ENCODE measurements at places on chromosomes 1 and 21. TPM values are rescaled to one million over a fixed set of nuclear protein-coding genes. Genes with fewer than 3 reads are reported as not detected.
A peak's percentile ranks its signal among the peaks of the same experiment; 100 is the strongest.

DNA sequence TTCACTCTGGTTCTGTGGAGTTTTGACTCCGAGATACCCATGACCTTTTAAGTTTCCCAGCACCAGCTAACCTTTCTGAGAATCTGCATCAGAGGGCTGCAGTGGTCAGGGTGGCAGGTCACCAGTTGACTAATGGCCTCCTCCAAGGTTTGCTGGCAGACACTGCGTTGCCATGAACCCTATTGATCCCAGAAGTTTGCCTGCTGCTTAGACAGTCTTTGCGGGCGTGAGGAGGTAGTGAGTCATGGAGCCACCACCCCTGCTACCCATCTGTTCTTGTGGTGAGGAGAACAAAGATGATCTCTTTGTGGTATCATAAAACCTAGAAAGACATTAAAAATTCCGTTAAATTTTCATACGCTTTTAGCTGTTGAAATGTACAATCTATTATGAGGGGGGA, 180.4 kb downstream of the FGGY start:
- H3K4me1 ChIP-seq: peaks cover 17% of the 10 kb centered on the region
- no peaks in the 10 kb centered on the region for H3K27me3 ChIP-seq
- no peak for DNase-seq
- no peak overlapping the region for H3K4me3 ChIP-seq
- H3K27ac ChIP-seq: no peak overlapping the region

DNA sequence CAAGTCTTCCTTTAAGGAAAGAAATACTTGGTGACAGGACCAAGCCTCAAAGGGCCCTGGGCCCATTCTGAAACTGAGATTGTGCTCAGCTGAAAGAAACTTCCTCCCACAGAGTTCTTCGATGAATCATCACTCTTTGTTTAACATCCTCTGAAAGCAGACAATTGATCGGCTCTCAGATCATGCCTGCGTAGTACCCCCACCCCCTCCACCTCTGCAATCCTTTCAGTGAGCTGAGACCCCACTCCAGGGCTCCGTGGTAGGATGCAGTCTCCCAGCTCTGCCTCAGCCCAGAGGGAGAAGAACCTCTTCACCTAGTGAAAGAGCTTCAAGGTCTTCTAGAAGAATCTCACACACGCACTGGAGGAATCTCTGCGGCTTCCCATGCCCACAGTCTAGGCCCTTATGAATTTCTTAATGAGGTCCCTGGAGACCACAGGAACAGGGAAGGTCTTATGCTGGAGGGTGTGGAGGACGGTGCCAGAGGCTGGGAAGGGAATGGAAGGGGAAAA, 104.9 kb upstream of the SOD1 start:
- H3K4me3 ChIP-seq: no peak overlapping the region
- no peak for DNase-seq
- H3K4me1 ChIP-seq: peaks cover 31% of the 10 kb centered on the region
- H3K27ac ChIP-seq: peak overlapping the region; percentile 74
- H3K36me3 ChIP-seq: no peaks in the 10 kb centered on the region

DNA sequence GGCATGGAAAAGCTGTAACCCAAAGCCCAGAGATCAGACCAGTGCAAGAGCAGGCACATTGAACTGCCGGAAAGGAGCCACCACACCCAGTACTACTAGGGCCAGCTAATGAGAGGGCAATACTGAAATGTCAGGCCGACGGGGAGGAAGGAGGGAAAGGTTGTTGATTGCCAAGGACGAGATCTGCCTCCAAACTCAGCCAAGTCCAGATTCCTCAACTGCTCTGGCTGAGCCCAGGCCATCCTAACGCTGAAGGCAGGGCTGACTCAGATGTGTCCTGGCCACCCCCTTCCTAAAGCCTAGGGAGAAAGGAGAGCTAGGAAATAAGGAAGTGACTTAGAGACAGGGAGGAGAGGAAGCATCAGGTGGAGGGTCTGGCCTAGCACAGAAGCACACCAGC, 42.1 kb upstream of the IPO9 start:
- H3K27ac ChIP-seq: peak overlapping the region; percentile 94
- H3K36me3 ChIP-seq: peaks cover 90% of the 10 kb centered on the region
- H3K27me3 ChIP-seq: no peaks in the 10 kb centered on the region
- no peak overlapping the region for H3K4me3 ChIP-seq
- peaks cover 62% of the 10 kb centered on the region for H3K4me1 ChIP-seq
- DNase-seq: no peak

DNA sequence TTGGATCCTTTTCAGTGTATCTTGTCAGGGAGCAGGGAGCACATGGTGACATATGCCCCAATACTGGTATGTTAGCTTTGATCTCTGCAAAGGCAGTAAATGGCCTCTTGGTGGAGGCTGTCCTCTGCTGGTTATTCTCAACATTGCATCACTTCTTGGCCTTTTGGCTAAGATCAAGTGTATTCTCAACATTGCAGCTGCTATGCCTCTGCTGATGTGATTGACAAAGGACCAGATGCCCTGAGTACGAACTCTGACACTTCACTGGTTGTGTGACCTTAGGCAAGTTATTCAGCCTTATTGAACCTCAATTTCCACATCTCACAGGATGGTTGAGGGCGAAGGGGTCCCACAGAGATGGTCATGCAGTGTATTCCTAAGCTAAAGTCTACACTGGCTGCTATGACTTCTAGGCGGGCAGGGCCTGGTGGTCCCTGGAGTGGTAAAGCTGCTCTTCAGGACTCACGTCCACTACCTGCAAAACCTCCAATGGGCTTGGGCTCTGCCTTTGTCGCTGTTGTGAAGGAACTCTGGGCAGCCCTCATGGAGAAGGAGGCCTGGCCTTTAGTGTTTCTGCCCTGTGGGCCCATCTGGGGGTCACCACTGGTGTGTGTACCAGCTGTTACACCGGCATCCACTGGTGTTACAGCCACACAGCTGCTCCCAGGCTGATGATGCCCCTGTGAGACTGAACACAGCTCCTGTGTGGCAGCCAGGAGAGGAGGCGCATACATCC, 64.8 kb downstream of the DNTTIP2 start:
- H3K36me3 ChIP-seq: no peaks in the 10 kb centered on the region
- DNase-seq: peak; percentile 85
- no peak overlapping the region for H3K4me3 ChIP-seq
- peaks cover 39% of the 10 kb centered on the region for H3K4me1 ChIP-seq
- H3K27me3 ChIP-seq: no peaks in the 10 kb centered on the region

DNA sequence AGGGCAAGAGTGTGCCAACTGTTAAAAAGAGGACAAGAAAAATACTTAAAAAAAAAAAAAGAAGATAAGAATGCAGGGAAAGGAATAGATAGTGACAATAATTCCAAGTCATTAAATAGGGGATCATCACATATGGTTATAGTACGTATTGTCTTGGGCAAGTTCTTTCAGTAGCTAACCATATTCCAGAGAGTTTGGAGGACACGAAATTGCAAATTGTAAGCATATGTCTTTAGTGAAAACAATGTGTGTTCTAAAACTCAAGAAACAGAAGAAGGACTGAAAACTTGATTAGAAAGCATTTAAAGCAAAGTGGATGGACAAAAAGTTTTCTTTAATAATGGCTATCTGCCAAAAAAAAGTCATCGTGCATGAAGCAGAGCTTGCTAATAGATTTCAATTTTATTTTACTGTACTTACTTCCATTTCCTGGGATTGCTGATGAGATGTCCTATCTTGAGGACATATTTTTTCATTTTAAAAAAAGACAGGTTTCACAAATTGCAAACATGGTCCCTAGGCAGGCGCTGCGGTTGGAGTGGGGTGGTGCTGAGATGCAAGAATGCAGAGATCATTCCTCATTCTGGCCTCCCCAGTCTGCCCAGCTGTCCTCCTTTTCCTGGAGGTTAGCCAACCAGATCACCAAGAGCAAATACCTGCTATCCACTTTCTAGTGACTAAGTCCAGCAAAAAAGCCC, 11.9 kb downstream of the TSPAN2 start:
- no peak overlapping the region for H3K4me3 ChIP-seq
- peaks cover 10% of the 10 kb centered on the region for H3K27me3 ChIP-seq
- H3K4me1 ChIP-seq: peaks cover 11% of the 10 kb centered on the region
- H3K27ac ChIP-seq: no peak overlapping the region

DNA sequence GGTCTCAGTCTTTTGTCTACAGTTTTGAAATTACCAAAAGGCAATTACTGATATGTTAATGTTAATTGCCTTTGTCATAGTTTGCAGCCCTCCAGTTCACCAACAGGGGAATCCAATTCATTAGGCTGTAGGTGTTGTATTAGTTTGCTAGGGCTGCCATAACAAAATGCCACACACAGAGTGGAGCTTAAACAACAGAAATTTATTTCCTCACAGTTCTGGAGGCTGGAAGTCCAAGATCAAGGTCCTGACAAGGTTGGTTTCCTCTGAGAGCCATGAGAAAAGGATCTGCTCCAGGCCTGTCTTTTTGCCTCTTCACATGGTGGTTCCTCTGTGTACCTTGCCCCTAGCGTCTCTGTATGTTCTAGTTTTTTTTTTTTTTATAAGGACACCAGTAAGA, 1.3 kb downstream of the RTCA start:
- peaks cover 36% of the 10 kb centered on the region for H3K36me3 ChIP-seq
- no peaks in the 10 kb centered on the region for H3K27me3 ChIP-seq
- peak overlapping the region; percentile 96 for H3K27ac ChIP-seq
- peaks cover 16% of the 10 kb centered on the region for H3K4me1 ChIP-seq
- H3K4me3 ChIP-seq: peak overlapping the region; percentile 100

GRCh38 chr1:201137579-201138310, 10.8 kb upstream of the ASCL5 start:
- peak overlapping the region; percentile 87 for H3K27ac ChIP-seq
- no peak overlapping the region for H3K4me3 ChIP-seq
- peaks cover 35% of the 10 kb centered on the region for H3K36me3 ChIP-seq
- no peaks in the 10 kb centered on the region for H3K27me3 ChIP-seq
- no peak for DNase-seq

DNA sequence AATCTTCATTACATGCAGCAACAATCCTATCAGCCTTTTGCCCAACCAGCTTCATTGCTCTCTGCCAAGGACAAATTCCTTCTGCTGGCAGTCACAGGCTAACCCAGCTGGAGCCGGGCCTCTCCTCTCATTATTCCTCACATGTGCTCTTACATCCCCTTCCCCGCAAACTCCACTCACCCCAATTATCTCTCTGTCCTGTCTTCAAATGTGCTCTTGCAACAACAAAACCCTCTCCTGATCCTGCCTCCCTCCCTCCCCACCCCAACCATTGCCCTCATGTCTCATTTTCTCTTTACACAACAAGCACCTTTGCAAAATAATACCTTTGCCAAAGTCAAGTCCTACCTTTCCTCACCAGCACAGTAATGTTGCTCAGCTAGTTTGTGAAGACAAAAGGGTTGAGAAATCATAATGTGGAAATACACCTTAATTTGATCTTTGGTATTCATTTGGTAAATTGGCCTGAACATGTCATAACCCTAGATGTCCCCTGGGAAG, 36.0 kb upstream of the DHCR24 start:
- no peaks in the 10 kb centered on the region for H3K36me3 ChIP-seq
- no peak overlapping the region for H3K4me3 ChIP-seq
- peaks cover 18% of the 10 kb centered on the region for H3K4me1 ChIP-seq
- DNase-seq: no peak

DNA sequence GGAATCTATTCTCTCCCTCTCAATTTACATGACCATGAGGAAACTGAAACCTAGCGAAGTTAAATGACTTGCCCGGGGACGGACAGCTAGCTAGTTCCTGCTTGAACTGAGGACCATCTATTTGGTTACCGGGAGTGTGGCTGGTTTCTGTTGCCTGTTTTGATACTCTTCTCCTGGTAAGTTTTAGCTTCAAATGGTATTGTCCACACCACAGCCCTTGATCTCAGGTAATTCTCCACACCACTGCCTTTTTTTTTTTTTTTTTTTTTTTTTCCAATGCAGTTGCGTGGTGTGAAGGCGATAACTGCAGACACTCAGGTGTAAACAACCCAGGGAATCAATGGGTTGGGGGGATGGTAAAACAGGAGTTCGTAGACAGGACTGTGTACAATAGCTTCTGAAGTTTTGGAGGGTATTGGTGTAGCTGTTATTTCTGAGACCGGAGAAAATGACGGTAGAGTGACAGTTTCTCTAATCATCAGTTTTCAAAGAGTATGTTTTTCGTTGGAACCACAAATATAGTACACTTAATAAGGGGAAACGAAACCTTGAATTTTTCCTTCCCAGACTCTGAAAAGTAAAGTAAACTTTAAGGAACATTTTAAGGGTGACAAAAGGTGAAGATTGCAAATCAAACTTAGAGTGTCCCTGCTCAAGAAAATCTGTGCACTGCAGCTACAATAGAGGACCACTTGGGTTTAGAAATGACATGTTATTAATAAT, 125.3 kb upstream of the CACYBP start:
- no peaks in the 10 kb centered on the region for H3K36me3 ChIP-seq
- no peak for DNase-seq
- H3K27ac ChIP-seq: no peak overlapping the region

GRCh38 chr1:81703391-81703755, 97.4 kb upstream of the ADGRL2 start:
- H3K4me3 ChIP-seq: no peak overlapping the region
- H3K27ac ChIP-seq: peak overlapping the region; percentile 79
- DNase-seq: no peak
- no peaks in the 10 kb centered on the region for H3K36me3 ChIP-seq

DNA sequence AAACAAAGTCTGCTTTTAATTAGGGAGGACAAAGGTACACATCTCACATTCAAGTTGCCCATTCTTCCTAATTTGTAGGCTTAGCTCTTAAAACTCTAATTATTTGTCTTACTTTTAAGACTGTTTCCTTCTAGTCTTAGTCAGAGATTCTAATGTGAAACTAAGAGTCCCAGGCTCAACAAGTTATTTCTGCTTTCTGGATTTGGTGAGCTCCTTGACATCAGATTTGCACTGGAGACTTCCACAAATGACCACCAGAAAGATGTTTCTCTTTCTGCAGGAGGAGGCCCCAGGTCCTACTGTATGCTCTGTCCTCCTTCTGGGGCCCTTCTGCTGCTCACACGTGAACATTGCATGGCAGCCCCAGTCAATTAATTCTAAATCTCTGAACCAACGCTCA, 194.2 kb upstream of the JUN start:
- H3K27me3 ChIP-seq: peaks cover 2% of the 10 kb centered on the region
- H3K27ac ChIP-seq: no peak overlapping the region
- no peak overlapping the region for H3K4me3 ChIP-seq
- peaks cover 16% of the 10 kb centered on the region for H3K4me1 ChIP-seq

DNA sequence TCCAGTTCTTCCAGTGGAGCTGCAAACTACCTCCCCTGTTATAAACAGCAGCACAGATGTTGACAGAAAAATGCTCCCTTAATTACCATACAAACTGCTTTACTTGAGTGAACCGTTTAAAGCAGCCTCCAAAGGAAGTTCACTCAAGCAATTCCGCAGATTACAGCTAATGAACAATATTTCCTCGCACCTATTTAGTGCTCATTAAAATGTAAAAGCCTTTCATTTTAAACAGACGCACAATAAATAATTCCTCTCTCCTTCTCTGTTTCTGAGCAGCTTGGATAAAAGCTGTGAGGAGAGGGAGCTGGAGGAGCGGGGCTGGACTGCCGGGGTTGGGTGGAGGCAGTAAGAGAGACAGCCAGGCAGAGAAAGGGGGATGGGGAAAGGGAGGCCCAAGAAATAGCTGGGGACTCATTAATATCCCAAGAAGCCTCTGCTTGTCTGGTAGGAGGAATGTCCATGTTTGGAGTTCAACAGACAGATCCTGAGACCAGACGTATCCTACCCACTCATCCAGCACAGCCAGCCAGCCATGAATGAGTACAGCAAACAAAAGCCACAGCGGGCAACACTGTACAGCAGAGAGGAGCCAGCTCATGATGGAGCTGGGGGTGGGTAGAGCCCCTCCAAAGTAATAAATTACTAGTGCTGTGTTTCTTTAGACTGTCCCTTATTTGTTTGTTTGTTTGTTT, 227.7 kb downstream of the GPATCH2 start:
- no peak overlapping the region for H3K27ac ChIP-seq
- H3K4me1 ChIP-seq: no peaks in the 10 kb centered on the region
- H3K4me3 ChIP-seq: no peak overlapping the region
- no peaks in the 10 kb centered on the region for H3K36me3 ChIP-seq
- H3K27me3 ChIP-seq: peaks cover 19% of the 10 kb centered on the region
- no peak for DNase-seq

SYT11 gene
- 5.3 TPM for total RNA-seq

AMY2A gene
- total RNA-seq: not detected

PEAR1 gene
- total RNA-seq: 28.2 TPM

HCRTR1 gene
- total RNA-seq: 0.50 TPM

GBP3 gene
- 18.3 TPM for total RNA-seq

NR1I3 gene
- not detected for total RNA-seq

Measured in osteocyte (in vitro differentiated cells).